ENCODE measurements at places on chromosomes 7 and 10. TPM values are rescaled to one million over a fixed set of nuclear protein-coding genes. Genes with fewer than 3 reads are reported as not detected.

The SEMA3C gene
- 75.5 TPM for total RNA-seq

The DNAJC12 gene
- 57.0 TPM for total RNA-seq

The OR2A5 gene
- not detected for total RNA-seq

The NPY gene
- not detected for total RNA-seq

The TMEM196 gene
- total RNA-seq: not detected

The NME8 gene
- total RNA-seq: not detected

The CLRN3 gene
- total RNA-seq: not detected

The ODAD2 gene
- not detected for total RNA-seq

The FAM25A gene
- 0.52 TPM for total RNA-seq

The ANKRD1 gene
- 43.9 TPM for total RNA-seq

The NPTX2 gene
- total RNA-seq: 0.12 TPM

The IFIT1 gene
- 4.7 TPM for total RNA-seq

The ITGB8 gene
- total RNA-seq: 1.1 TPM

The TRIM50 gene
- total RNA-seq: not detected

The INHBA gene
- total RNA-seq: 0.55 TPM

The IL15RA gene
- total RNA-seq: 2.9 TPM

The BICC1 gene
- 17.1 TPM for total RNA-seq

The OR6V1 gene
- not detected for total RNA-seq

The RET gene
- total RNA-seq: 0.36 TPM

The ZNF316 gene
- 12.2 TPM for total RNA-seq

The OPN4 gene
- total RNA-seq: not detected

The PON2 gene
- 343 TPM for total RNA-seq

The FXYD4 gene
- total RNA-seq: not detected

The TAS2R41 gene
- total RNA-seq: not detected

The C10orf67 gene
- total RNA-seq: not detected

The CLDN12 gene
- total RNA-seq: 24.9 TPM

The SEPTIN7 gene
- 216 TPM for total RNA-seq

Measured in A549 treated with Hydrocortisone at 1 μM for 4 hours (cell line).